ENCODE measurements at places on chromosomes 13 and 19. TPM values are rescaled to one million over a fixed set of nuclear protein-coding genes. Genes with fewer than 3 reads are reported as not detected.
A peak's percentile ranks its signal among the peaks of the same experiment; 100 is the strongest.

Gene ZNF177
- 3.6 TPM for total RNA-seq

Gene ZNF578
- 3.6 TPM for total RNA-seq

Gene PEAK3
- not detected for total RNA-seq

Gene LIG4
- 11.1 TPM for total RNA-seq

Gene IGFL3
- total RNA-seq, result not detected

Gene MEIS3
- total RNA-seq, result not detected

DNA sequence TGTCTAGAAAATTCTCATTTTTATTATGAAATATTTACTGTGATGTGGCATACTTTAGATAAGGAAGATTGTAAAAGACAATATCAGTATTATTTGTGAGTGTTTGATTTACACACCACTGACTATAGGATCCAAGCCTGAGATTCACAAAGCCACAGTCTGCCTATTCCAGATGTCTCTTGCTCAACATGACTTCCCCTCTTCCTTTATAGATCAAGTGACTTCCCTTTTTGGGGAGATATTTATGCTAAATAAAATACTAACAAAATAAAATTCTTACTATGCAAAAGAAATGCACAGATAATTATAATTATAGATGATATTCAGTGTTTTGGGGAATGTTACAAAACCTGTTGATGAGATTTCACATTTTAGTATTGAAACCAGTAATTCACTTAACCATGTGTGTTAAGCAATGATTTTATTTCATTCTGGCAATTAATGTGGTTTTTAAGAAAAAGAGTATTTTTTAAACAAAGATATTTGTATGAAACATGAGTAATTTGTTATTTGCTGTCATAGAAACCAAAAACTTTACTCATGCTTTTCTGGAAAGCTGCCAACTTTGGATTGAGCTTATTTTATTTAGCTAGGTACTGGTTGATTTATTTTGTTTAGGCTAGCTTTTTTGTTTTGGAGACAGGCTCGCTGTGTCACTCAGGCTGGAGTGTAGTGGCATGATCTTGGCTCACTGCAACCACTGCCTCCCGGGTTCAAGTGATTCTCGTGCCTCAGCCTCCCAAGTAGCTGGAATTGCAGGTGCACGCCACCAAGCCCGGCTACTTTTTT lies 13.7 kb upstream of the GPR183 start:
- peak overlapping the region; percentile 79 for H3K27ac ChIP-seq
- peaks cover 88% of the 10 kb centered on the region for H3K4me1 ChIP-seq
- no peaks in the 10 kb centered on the region for H3K27me3 ChIP-seq

GRCh38 chr13:72316716-72317115 lies 410.7 kb downstream of the MZT1 start:
- DNase-seq, result no peak
- H3K4me1 ChIP-seq, result no peaks in the 10 kb centered on the region

- H3K4me3 ChIP-seq, result no peak overlapping the region
- no peaks in the 10 kb centered on the region for H3K36me3 ChIP-seq
- H3K4me1 ChIP-seq, result no peaks in the 10 kb centered on the region
- no peaks in the 10 kb centered on the region for H3K27me3 ChIP-seq
- DNase-seq, result no peak
Measured at GRCh38 chr19:51181377-51181912, 39.3 kb downstream of the SIGLEC7 start.

- H3K27ac ChIP-seq, result no peak overlapping the region
- H3K27me3 ChIP-seq, result no peaks in the 10 kb centered on the region
- no peak for DNase-seq
- no peak overlapping the region for H3K4me3 ChIP-seq
- no peaks in the 10 kb centered on the region for H3K36me3 ChIP-seq
Measured at GRCh38 chr19:27736225-27736624, 1476.7 kb downstream of the UQCRFS1 start.

DNA sequence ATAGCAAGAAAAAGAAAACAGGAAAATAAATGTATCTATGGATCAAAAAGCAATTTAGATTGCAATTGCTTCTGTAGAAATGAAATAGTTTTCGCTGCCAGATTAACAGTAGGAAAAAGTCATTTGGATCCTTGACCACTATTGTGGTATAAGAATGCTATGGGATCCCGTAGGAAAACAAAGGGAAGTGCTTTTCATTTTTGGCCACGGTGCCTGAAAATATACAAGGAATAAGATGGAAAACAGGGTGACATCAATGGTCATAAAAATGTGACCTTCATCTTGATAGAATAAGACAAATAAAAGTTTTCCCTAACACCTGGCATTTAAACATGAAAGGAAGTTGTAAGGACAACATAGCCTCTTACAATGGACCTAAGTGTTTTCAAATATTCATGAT lies 622.8 kb downstream of the DACH1 start:
- H3K36me3 ChIP-seq, result no peaks in the 10 kb centered on the region
- no peaks in the 10 kb centered on the region for H3K4me1 ChIP-seq
- no peak overlapping the region for H3K4me3 ChIP-seq
- H3K27me3 ChIP-seq, result no peaks in the 10 kb centered on the region
- no peak overlapping the region for H3K27ac ChIP-seq

DNA sequence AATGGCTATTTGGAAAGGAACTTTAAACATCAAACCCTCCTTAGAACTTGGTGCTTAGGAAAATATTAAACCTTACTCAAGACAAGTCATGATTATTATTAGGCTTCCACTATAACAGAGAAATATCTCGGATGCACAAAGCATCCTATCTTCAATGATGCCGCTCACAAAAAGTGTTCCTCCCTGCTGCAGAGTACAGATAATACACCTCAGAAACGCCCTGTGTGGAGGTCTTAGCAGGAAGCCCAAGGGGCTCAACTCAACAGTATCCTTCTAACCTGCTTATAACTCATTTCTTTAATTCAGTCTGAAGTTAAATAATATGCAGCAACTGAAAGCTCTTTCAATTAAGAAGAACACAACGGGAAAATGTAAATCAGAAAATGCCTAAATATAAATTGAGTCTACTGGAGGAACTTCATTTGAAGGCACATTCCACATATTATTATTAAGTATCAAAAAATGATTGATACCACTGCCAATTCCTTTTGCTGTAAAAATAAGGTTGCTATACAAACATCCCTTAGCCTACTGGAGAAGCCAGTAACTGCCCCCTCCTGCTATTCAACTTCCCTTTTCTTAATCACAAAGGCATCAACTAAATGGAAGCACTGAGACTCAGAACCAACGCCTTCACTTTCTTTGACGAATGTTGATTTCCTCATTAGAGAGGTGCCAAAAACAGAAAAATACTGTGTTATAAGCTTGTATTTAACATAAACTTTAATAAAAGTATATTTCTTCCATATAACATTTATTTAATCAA lies 12.0 kb downstream of the ELF1 start:
- peak; percentile 39 for DNase-seq
- H3K36me3 ChIP-seq, result no peaks in the 10 kb centered on the region
- no peak overlapping the region for H3K4me3 ChIP-seq
- H3K4me1 ChIP-seq, result peaks cover 92% of the 10 kb centered on the region
- no peaks in the 10 kb centered on the region for H3K27me3 ChIP-seq

DNA sequence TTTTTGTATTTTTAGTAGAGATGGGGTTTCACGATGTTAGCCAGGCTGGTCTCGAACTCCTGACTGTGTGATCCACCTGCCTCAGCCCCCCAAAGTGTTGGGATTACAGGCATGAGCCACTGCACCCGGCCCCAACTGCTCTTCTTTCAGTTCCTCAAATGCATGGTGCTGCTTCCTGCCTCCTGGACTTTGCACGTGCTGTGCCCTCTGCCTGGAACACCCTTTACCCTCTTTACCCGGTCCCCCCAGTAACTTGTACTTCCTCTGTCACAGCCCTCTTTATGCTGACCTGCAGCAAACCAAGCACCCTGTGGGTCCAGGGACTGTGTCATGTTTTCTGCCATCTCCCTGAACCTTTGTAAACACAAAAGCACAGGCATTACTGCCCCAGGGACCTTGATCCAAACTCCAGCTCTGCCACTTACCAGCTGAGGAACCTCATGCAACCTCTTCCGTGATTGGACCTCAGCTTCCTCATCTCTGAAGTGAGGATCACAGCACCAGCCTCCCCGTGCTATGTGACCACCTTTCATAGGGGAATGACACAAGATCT lies 3.8 kb downstream of the BLVRB start:
- no peak overlapping the region for H3K4me3 ChIP-seq
- peaks cover 20% of the 10 kb centered on the region for H3K4me1 ChIP-seq
- H3K36me3 ChIP-seq, result no peaks in the 10 kb centered on the region

- H3K4me3 ChIP-seq, result no peak overlapping the region
- H3K27me3 ChIP-seq, result no peaks in the 10 kb centered on the region
- H3K27ac ChIP-seq, result no peak overlapping the region
- DNase-seq, result no peak
Measured at GRCh38 chr19:18425515-18426415, 6.6 kb downstream of the SSBP4 start.

DNA sequence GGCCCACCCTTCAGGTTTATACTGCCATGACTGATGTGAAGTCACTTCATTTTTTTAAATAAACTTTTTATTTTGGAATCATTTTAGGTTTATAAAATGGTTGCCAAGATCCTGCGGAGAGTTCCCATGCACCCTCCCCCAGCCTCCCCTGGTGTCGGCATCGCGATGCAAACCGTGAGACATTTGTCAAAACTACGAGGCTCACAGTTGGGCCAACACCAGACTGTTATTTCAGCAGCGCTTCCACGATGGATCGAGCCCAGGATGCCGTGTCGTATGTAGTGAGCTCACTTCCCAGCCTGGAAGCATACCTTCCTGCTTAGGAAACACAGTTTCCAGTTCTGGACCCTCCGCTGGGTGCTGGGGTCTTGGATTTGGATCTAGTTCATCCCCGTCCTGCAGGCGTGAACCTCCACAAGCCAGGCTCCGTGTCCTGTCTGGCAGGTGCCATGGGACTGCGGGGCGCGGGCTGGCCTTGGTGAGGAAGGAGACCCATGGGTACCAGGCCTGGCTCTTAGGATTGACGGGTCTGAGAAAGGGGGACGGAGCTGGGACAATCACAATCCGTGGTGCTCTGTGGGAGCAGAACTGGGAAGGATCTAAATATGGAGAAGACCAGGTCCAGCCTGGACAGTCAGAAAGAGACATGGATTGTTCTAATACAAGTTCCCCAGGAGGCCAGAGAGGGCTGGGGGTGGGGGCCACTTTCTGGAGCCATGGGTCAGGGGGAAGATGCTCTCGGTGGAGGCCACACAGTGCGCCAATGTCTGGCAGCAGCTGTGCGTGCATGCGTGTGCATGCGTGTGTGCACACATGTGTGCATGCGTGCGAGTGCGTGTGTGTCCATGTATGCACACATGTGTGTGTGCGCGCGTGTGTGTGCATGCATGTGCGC lies 2.4 kb upstream of the SBK2 start:
- no peak overlapping the region for H3K4me3 ChIP-seq
- H3K4me1 ChIP-seq, result no peaks in the 10 kb centered on the region
- DNase-seq, result no peak
- H3K27ac ChIP-seq, result no peak overlapping the region
- H3K27me3 ChIP-seq, result no peaks in the 10 kb centered on the region

GRCh38 chr13:52599848-52600603 lies 42.2 kb upstream of the HNRNPA1L2 start:
- H3K4me3 ChIP-seq, result no peak overlapping the region
- H3K27ac ChIP-seq, result no peak overlapping the region
- H3K27me3 ChIP-seq, result peaks cover 8% of the 10 kb centered on the region
- H3K4me1 ChIP-seq, result peaks cover 11% of the 10 kb centered on the region
- no peaks in the 10 kb centered on the region for H3K36me3 ChIP-seq
- DNase-seq, result no peak

Measured in CD4-positive, alpha-beta memory T cell (primary cell).